Caudate nucleus (tissue), 63 donors: ENCODE measurements at places on chromosomes 12 and 14.

DNA sequence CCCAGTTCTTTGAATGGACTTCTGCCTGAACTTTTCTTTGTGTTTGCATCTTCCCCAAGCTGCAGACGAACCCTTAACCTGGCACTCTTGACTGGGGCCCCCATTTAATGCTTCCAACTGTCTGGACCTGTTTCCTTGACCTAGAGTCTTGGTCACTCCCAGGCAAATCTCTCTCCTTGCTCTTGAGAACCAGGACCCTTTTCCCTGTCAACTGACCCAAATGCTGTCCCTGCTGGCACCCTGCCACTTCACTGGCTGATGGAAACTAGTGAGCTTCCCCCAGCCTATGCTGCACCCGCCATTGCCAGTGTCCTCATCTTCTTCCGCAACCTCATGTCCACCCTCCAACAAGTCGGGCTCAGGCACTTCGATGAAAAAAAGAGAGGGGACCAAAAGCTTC lies 79.5 kb downstream of the PRIMA1 start:
- DNase-seq = no peak

GRCh38 chr12:60173224-60174170 lies 577.7 kb downstream of the SLC16A7 start:
- no peak for DNase-seq

GRCh38 chr14:92224358-92224954 lies 98.5 kb upstream of the SLC24A4 start:
- no peak for DNase-seq

DNA sequence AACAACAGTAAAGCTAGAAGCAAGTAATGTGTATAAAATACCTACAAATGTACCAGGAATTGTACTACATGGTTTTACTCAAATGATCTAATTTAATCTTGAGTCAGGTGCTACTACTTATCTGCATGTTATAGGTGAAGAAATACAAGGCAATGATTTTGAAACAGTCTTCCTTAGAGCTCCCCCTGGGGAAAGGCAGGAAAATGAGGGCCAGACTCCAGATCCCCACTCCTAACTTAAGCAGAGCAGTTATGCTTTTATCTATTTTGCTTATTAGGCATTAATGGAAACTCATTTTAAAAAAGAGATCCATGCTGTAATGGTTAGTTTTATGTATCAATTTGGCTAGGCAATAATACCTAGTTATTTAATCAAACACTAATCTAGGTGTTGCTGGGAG lies 109.3 kb upstream of the CPSF6 start:
- DNase-seq = no peak
